ENCODE measurements at places on chromosomes 3 and 15.

GRCh38 chr3:77081240-77081661 lies 41.4 kb downstream of the ROBO2 start:
- ATAC-seq, result no peak

DNA sequence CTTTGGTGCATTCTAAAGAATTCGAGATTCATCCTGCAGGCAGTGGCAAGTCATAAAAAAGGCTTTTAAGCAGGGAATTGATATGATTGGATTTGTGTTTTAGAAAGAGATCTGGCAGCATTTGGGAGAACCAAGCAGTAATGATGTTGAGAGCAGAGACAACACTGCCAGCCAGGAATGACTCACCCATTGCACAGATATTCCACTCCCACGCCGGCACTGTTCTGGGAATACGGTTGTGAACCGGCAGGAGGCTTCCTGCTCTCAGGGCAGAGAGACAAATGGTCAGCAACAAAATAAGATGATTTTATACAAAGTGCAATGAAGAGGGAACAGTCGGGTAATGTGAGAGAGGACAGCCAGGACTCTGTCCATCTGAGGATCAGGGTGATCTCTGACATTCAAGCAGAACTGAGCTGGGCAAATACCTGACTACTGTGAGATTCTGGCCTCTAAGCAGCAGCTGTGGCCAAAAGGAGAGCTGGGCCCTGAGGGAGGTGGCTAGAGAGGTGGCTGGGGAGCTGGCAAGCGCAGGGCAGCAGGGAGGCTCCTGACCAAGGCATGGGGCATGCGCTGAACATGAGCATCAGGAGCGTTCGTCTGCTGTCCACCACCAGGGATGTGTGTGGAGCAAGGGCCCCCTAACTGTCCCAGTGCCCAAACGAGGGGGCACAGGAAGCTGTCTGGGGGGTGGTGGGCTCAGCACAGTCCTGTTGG lies 56.1 kb upstream of the PLXNA1 start:
- peak; percentile 90 for ATAC-seq

GRCh38 chr15:85785887-85786780 lies 8.6 kb downstream of the KLHL25 start:
- ATAC-seq, result no peak

DNA sequence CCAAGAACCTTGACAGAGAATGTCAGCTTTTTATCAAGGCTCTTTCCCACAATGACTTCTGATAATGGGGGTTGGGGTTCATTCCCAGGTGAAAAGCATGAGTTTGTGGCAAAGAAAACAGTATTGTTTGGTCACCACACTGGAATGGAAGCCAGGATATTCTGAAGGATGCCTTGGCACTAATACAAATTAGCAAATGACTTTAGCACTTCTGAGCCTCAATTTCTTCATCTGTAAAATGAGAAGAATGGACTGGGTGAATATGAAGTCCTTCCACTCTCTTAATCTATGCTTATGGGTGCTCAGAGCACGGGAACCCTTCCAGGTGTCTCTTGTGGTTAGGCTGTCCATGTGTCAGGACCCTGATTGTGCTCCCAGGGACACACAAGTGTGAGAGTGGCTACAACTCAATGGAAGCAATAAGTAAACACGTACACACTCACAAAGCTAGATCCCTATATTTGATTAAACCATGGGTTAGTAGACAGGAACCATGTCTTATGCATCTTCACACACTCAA lies 21.4 kb downstream of the RAB27A start:
- ATAC-seq, result no peak

DNA sequence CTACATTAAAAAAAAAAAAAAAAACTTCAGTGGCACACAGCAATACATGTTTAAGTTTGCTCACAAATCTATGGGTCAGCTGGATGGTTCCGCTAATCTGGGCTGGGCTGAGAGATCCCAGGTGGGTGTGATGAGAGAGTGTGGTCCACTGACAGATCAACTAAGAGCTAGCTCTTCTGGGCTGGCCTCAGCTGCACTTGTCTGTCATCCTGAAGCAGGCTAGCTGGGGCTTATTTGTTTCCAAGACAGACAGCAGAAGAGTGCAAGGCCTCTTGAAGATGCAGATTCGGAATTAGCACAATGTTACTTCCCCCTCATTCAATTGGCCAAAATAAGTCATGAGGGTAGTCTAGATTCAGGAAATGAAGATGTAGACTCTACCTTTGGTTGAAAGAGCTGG lies 56.5 kb downstream of the SIDT1 start:
- ATAC-seq, result no peak

- ATAC-seq, result no peak
Observed at GRCh38 chr15:94056314-94056713, 175.0 kb upstream of the MCTP2 start.
